Hepatocyte (in vitro differentiated cells): ENCODE measurements at places on chromosomes 5 and 9.

DNA sequence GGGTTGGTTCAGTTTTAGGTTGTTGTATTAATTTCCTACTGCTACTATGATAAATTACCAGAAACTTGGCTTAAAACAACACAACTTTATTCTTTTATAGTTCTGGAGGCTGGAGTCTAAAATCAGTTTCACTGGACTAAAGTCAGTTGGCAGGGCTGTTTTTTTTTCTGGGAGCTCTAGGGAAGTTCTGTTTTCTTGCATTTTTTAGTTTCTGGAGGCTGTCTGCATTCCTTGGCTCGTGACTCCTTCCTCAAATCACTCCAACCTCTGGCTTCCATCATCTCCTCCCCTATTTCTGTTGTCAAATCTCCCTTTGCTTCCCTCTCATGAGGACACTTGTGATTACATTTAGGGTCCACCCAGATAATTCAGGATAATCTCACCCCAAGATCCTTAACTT is 51.3 kb upstream of the SUB1 start:
- no peak for DNase-seq
- H3K27me3 ChIP-seq, result no peaks in the 10 kb centered on the region
- peaks cover 9% of the 10 kb centered on the region for H3K4me1 ChIP-seq
- no peaks in the 10 kb centered on the region for H3K36me3 ChIP-seq
- H3K27ac ChIP-seq, result no peak overlapping the region
- H3K4me3 ChIP-seq, result no peak overlapping the region

- peaks cover 5% of the 10 kb centered on the region for H3K4me1 ChIP-seq
- DNase-seq, result no peak
- no peak overlapping the region for H3K4me3 ChIP-seq
- no peaks in the 10 kb centered on the region for H3K36me3 ChIP-seq
These were observed 41.0 kb upstream of the SLC28A3 start for GRCh38 chr9:84381508-84381907.

DNA sequence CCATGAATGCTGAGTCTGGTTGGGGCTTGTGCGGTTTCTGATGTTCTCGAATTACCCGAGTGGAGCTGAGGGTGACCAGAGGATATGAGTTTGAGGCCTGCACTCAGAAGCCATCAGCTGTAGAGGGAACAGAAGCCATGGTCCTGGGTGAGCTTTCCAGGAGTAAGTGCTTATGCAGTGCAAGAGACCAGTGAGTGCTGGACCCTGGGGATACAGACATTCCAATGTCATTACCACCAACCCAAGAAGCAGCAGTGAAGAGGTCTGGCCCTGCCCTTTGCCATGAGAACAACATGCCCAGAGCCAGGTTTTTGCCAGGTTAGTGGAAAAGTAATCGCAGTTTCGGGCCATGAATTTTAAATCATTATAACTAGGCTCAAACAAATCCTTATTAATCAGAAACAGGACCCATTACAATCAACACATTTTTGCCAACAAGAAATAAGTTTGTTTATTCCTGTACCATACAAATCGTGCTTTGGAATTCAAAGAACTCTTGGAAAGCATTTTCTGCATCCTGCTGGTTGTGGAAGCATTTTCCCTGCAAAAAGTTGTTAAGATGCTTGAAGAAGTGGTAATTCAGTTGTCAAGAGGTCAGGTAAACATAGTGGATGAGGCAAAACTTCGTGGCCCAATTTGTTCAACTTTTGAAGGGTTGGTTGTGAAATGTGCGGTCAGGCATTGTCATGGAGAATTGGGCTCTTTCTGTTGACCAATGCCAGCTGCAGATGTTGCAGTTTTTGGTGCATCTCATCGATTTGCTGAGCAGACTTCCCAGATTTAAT is 154.6 kb downstream of the SYK start:
- no peak for DNase-seq
- H3K4me3 ChIP-seq, result no peak overlapping the region
- H3K27me3 ChIP-seq, result no peaks in the 10 kb centered on the region
- H3K27ac ChIP-seq, result no peak overlapping the region
- no peaks in the 10 kb centered on the region for H3K36me3 ChIP-seq

DNA sequence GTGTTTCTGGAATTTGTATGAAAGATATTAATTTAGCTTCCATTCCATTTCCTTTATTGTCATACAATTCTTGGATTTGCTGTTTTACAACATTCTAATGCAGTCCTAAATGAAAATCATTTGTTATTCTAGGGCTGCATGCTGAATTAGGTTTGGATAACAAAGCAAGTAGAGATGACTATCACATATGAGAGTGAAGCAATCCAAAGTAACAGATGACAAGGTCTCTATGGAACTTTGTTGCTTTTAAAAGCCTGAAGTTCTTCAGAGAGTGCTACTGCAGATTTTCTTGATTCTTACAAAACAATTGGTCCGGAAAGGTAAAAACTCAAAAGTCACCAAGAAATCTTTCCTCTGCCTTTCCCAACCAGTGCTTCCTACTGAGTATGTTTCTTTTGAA is 56.9 kb upstream of the VCAN start:
- no peak overlapping the region for H3K4me3 ChIP-seq
- H3K27me3 ChIP-seq, result no peaks in the 10 kb centered on the region
- H3K36me3 ChIP-seq, result no peaks in the 10 kb centered on the region
- no peaks in the 10 kb centered on the region for H3K4me1 ChIP-seq
- no peak for DNase-seq
